ENCODE measurements at places on chromosomes 6 and 20.

GRCh38 chr6:22632581-22633145 is 63.3 kb downstream of the HDGFL1 start:
- no peak for DNase-seq

DNA sequence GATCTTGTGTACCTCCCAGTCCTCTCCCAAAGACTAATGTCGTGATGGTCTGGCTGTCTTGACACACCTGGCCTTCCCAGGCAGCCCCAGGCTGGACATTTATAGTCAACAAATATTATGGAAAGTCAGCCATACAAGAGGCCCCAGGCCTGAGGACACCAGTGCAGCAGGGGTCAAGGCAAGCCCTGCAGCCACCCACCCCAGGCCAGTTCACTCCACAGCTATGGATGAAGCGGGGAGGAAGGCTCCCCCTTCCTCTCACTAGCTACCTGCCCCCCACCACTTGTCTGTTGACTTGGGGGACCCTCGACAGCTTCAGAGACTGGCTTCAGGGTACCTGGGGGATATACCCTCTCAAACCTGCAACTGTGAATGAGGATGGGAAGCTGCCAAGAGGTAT is 132.1 kb downstream of the MRPL14 start:
- DNase-seq: no peak

GRCh38 chr20:46638134-46638897 is 12.9 kb downstream of the SLC13A3 start:
- DNase-seq: no peak

DNA sequence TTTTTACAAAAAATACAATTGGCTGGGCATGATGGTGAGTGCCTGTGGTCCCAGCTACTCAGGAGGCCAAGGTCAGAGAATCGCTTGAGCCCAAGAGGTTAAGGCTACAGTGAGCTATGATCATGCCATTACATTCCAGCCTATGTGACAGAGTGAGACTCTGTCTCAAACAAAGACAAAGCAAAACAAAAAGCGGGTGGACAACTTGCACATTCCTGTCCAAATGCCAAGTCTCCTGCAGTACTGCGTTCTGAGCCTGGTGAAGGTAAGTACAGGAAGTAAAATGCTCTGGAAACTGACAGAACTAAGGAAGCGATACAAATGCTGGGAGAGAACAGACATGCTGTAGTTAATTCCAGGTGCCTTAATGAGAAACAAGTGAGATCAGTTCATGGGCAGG is 20.4 kb upstream of the TMEM242 start:
- no peak for DNase-seq

- DNase-seq: no peak
Observed at GRCh38 chr6:126440923-126441322, 101.0 kb downstream of the CENPW start.

DNA sequence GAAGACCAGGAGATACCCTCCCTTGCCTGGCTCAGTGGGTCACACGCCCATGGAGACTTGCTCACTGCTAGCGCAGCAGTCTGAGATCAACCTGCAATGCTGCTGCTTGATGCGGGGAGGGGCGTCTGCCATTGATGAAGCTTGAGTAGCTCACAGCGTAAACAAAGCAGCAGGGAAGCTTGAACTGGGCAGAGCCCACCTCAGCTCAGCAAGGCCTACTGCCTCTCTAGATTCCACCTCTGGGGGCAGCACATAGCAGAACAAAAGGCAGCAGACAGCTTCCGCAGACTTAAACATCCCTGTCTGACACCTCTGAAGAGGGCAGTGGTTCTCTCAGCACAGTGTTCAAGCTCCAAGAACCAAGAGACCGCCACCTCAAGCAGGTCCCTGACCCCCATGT is 271.3 kb downstream of the ESR1 start:
- no peak for DNase-seq

GRCh38 chr6:45422503-45423110 is 44.9 kb upstream of the SUPT3H start:
- DNase-seq: no peak

- DNase-seq: peak; percentile 96
Observed at GRCh38 chr6:11207199-11207968, 25.1 kb downstream of the NEDD9 start.

- DNase-seq: no peak
Observed at GRCh38 chr6:1065986-1066385, 245.9 kb upstream of the FOXQ1 start.

DNA sequence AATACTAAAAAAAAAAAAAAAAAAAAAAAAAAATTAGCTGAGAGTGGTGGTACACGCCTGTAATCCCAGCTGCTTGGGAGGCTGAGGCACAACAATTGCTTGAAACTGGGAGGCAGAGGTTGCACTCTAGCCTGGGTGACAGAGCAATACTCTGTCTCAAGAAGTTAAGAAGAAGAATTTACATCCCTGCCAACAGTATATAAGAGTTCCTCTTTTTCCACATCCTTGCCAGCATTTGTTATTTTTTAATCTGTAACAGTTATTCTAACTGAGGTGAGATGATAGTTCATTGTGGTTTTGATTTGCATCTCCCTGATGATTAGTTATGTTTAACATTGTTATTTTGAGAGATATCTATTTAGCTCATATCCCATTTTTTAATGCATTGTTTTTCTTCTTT is 20.3 kb upstream of the DYNLRB1 start:
- DNase-seq: no peak

- DNase-seq: no peak
Observed at GRCh38 chr20:48795732-48796131, 32.1 kb downstream of the PREX1 start.

GRCh38 chr6:36432151-36432671 is 10.4 kb downstream of the PXT1 start:
- DNase-seq: peak; percentile 54

DNA sequence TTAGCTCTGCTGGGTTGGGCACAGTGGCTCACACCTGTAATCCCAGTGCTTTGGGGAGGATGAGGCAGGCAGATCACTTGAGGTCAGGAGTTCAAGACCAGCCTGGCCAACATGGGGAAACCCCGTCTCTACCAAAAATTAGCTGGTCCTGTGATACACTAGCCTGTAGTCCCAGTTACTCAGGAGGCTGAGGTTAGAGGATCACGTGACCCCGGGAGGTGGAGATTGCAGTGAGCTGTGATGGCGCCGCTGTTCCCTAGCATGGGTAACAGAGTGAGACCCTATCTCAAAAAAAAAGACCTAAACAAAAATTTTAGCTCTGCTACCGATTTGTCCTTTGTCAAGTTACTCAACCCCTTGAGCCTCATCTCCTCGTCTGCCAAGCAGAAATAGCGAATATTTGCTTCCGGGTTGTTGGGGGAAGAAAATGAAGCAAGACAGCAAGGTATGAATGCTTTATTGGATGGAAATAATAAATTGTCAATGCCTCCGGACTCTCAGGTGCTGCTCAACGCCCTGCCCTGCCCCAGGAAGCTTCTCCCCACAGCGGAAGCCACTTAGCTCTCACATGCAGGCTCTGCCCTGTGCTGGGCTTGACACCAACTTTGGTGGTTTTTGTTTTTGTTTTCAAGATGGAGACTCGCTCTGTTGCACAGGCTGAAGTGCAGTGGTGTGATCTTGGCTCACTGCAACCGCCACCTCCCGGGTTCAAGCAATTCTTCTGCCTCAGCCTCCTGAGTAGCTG is 24.9 kb upstream of the ITCH start:
- DNase-seq: no peak

DNA sequence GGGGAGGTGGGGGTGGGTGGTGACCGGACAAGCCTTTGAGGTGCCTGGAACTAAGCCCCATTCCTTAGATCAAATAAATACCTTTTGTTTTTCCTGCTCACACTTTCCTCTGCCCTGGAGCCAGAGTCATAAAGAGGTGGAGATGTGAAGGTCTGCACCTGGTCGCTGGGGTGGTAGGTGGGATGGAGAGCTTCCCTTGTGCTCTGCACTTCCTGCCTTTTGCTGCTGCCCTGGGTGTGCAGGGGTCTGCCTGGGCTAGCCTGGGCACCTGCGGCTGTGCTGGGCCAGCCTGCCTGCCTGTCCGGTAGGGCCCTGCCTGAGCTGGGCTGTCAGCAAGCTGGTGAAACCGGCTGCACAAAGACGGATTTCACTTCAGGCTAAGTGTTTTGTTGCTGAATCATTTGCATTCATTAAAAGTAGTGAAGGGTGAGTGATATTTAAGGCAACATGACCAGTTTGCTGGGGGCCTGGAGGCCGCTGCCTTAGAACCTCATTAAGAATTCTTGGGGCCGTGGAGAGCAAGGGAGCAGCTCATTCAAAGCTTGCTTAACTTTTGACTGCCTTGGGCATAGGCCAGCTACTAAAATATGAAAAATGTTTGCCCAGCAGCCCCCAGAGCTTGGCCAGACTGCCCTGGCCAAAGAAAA is 20.5 kb downstream of the PTK7 start:
- peak; percentile 55 for DNase-seq

DNA sequence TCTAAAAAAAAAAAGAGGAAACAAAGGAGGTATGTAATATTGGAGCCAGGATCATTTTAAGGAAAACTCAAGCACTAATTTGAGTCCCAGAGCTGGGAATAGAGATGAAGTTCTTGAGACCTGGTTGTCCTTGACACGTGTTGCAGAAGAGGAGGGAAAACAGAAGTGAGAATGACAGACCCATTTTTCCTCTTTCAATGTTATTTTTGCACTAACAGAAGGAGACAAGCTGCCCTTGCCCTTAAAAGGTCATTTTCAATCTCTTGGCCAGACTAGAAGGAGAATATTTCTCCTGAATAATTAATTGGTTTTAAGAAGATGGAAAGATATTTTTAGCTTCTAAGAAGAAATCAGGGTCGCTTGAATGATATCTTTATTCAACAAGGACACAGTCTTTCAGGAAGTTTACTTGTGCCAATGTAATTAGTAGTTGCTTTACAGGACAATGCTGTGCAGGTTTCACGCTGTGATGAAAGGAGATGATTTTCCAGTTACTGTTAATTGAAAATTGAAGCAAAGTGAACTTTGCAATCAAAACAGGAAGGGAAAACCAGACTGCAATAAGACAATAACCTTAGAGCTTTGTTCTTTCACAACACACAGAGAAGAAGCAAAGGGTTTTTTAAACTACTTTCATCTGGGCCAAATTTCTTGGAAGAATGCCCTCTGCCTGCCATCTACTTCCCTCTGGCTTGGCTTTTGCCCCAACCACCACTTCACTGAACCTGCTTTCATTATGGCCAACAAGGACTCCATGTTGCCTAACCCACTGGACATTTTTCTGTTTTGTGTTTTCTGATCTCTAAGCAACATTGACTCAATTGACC is 107.8 kb upstream of the SHLD1 start:
- DNase-seq: peak; percentile 24

DNA sequence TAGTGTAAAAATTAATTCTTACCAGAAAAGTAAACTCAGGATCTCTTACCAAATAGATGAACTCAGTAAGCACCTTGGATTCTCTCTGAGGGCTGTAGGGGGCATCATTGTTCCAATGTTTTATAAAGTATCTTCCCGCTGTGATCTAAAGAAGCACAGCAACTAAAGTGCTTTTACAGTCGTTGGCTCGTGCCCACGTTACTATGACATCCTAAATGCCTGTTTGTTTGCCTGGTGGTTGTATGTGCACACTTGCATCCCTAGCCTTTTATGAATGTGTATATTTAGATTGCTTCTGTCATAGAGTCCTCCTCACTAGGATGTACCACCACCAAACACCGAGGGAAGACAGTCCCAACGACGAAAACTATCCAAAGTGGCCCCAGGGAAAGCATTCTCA is 34.5 kb downstream of the SLX4IP start:
- DNase-seq: peak; percentile 59

- DNase-seq: no peak
Observed at GRCh38 chr6:76835293-76835692, 628.0 kb downstream of the HTR1B start.

DNA sequence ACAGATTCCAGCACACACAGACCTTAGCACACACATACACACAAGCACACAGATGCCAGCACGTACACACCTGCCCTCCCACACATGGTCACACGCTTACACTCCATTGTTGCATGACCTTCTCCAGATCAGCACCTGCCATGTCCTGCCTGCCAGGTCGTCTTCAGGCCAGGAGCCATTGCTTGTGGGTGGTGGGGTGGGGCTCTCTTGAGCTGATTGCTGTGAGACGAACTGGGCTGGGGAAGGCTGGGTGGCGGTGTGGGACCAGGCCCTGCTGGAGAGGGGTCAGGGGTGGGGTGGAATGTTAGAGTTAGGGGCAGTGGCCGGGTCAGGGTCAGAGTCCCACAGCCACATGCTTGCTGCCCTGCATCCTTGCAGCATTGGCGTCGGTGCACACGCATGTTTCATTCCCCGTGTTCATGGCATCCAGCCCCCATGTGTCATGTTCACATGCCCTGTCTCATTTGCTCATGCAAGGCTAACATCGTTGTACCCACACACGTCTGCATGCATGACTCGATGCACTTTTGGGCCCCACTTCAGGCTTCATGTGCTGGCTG is 6.5 kb upstream of the NPBWR2 start:
- no peak for DNase-seq

- DNase-seq: no peak
Observed at GRCh38 chr6:103277936-103278335, 1581.8 kb downstream of the HACE1 start.

GRCh38 chr6:20692023-20692422 is 157.8 kb downstream of the CDKAL1 start:
- DNase-seq: no peak

GRCh38 chr20:40942006-40942405 is 86.6 kb upstream of the TOP1 start:
- no peak for DNase-seq

GRCh38 chr20:15937179-15937578 is 636.1 kb downstream of the KIF16B start:
- DNase-seq: no peak

DNA sequence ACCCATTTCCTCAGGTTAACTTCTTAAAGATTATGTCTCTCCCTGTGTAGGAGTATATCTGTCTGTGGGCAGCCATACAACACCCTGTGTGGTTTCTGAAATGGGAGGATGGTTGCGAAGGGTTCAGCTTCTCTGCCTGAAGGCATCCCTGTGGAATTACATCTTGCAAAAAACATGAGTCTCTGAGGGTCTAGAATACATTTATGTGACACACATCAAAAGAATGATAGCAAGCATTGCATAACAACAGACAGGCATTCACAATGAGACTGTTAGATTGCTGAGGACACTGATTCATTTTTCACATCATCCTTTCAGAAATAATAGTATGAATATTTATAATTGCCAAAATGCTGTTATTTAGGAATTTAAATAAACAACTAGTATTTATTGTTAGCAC is 670.9 kb downstream of the HTR1B start:
- DNase-seq: peak; percentile 3

DNA sequence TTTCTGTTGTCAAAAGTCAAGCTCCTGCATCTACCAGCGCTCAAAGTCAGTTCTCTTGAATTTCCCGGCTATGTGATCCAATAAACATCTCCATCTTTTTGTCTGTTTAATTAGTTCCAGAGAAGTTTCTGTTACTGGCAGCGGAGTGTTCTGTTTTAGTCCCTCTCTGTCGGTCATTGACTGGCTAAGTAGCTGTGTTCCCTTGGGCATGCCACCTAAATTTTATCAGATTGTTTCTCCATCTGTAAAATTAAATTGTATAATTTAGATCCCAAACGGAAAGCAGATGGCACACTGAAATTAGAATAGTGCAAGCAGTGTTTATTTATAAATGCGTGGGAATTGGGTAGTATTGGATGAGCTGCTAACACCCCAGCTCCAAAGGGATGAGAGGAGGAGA is 29.7 kb upstream of the PRL start:
- no peak for DNase-seq

All from HT1080 (cell line).